T1000 (cell line): ENCODE measurements at places on chromosomes 11 and 22.
A peak's percentile ranks its signal among the peaks of the same experiment; 100 is the strongest.

DNA sequence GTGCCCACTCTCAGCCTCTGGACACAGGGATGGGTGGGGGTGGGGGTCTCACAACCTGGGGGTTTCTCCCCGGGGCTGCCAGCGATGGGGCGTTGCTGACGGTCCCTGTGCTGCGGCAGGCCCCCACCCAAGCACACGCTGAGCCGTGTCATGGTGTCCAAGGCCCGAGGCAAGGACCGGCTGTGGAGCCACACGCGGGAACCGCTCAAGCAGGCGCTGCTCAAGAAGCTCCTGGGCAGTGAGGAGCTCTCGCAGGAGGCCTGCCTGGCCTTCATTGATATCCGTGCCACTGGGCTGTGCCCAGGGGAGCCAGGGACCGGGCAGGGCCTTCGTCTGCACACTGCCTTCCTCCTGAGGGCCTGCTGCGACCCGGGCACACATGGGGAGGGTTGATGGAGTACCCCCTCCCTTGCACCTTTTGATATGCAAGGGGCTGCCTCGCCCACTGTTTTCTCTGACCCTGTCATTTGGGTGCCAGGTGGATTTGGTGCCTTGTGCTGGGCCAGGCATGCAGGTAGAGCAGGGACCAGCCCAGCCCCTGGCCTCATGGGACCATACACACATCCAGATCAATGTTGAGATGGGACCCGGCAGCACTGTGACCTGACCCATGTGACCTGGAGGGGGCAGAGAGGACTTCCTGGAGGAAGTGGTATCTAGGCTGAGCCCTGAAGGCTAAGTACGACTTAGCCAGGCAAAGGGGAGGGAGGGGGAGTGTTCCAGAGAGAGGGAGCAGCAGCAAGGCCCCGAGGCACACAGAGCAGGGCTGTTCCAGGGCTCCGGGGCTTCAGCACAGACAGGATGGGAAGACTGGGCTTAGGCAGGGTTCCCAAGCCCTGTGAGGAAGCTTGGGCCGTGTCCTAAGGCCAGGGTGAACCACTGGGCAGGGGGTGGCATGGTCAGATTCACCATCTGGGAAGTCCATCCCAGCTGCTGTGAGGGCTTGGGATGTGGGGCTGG is 75.2 kb downstream of the MYO7A start:
- no peak for DNase-seq

DNA sequence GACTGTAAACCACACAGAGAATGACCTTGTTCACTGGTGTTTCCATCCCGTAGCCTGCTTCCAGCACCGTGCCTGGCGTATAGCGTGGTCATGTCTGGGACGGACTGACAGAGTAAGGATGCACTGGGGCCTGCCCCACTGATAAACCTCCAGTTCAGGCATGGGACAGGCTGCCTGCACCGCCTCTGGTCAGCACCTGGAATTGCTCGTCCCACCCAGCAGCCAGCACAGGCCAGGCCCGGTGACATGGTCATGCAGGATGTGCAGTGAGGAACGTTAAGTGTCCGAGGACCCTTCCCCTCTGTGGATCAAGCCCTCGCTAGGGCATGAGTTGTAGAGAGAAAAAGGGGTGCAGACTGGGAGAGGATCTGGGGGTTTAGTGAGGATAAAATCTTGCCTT is 44.8 kb downstream of the LMO1 start:
- DNase-seq, result no peak

DNA sequence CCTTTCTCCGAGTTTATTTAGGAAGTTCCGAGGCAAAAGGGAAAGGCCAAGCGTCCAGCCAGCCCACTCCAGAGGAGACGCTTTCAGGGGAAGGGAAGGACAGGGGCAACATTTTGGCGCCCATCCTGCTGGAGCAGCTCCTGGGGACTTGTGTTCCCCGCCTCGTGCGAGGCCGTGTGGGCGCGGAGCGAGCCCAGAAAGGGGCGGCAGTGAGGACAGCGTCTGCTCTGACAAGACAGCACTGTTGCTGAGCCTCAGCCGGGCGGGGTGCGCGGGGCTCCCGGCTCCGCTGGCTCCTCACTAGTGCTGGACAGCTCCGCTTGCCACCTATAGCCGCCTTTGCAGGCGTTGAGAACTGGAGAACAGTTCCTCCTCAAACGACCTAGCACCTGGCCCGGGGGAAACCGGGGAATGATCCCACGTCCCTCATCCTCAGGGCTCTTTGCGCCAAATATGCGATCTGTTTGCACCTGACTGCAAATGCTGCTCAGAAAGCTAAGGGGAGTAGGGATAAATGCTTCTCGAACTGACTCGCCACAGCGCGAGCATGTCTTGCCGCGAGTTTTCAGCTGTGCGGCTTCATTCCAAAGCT is 722 bp upstream of the GUCY1A2 start:
- DNase-seq, result peak; percentile 35

DNA sequence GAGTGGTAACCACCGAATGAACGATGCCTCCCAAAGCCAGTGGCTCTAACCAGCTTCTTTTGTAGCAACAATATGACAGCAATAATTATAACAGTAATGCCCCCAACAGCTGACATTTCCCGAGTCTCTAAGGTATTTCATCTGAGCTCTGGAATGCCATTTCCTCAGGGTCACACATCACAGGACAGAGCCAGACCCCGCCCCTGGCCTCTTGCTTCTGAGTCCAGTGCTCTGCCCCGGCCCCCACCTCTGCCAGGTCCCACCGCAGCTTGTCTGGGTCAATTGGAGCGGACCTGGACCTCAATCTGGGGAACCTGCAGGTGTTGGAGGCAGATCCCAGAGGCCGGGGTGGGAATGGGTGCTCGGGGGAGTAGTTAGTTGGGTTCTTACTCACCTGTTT is 63.8 kb downstream of the IGLL1 start:
- DNase-seq, result no peak

DNA sequence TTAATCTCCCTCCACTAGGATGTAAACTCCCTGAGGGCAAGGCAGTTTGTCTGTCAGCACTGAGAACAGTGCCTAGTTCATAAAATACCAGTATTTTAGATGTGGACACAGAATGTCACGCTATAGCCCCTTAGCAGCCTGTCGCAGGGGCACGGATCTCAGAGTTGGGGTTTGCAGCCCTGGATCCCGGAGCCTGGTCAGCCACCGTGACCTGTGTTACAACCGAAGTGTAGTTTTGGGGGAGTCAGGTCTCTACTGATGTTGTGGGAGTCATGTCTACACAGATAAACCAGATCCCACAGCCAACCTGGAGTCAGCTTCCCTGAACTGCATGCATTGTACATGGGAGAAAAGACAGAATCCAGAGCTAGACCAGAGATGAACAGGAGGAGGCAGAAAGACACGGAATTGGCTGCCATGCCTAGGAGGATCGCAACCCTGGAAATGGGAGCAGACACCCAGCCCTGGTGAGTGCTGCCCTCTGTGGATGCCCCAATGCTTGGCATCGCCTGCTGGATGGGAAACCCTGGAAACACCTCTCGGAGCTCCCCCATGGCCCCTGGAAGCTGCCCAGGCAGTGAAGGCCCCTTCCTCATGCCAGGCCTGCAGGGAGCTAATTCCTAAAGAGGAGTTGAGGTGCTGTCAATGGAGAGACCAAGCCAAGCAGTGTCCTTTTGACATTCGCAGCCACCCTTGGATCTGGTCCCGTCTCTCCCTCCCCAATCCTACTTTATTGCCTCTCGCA is 851.3 kb downstream of the TBC1D22A start:
- no peak for DNase-seq

DNA sequence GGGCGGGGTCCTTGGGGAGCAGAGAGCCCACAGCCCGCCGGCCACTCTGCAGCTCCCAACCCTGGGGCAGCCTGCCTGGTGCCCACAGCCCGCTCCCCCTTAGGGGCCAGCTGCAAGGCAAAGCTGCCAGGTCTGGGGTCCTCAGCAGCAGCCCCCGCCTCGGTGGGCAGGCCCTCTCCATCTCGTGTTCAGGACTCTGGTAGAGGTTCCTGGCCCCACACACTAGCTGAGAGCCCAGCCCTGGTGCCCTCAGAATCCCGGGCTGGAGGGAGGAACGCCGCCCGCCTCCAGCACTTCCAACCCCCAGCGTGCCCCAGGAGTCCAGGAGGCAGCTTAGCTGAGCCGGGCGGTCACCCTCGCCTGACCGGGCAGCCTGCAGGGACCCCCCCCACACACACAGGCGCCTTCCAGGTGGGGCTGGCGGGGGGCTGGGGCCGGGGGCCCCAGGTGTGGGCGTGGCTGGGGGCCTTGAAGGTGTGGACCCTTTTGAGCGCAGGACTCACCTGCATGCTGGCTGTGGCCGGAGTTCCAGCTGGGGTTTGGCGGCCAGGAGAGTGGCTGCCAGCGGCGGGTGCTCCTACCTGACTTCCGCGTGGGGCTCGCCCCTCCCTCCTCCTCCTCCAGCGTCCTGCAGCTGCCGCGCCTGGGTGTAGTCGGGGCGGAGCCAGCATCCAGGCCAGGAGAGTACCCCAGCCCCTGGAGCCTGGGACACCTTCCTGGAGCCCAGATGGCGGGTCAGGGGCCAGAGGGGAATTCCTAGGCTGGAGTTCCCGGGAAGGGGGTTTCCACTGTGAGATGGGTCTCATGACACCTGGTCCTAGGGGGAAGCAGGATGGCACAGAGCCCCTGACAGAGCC is at the start of gene ANO9:
Gene ANO9, minus strand, starts transcription at position 594 of the 857 bp plus-strand sequence. Its CDS starts 85 bp downstream, at position 509.
- no peak for DNase-seq

- no peak for DNase-seq
Measured at GRCh38 chr11:1567052-1567720, 4.9 kb downstream of the DUSP8 start.

DNA sequence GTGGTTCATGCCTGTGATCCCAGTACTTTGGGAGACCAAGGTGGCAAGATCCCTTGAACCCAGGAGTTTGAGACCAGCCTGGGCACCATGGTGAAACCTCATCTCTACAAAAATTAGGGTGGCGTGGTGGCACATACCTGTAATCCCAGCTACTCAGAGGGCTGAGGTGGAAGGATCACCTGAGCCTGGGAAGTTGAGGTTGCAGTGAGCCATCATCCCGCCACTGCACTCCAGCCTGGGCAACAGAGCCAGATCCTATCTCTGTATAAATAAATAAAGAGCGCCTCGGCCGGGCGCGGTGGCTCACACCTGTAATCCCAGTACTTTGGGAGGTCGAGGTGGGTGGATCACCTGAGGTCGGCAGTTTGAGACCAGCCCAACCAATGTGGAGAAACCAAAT is 27.9 kb downstream of the TOB2 start:
- DNase-seq, result no peak

- DNase-seq, result no peak
Measured at GRCh38 chr11:118843565-118843964, 40.1 kb upstream of the CXCR5 start.

GRCh38 chr11:133239575-133239974 is 292.7 kb downstream of the OPCML start:
- no peak for DNase-seq
